ENCODE measurements at places on chromosomes 6 and 20.

DNA sequence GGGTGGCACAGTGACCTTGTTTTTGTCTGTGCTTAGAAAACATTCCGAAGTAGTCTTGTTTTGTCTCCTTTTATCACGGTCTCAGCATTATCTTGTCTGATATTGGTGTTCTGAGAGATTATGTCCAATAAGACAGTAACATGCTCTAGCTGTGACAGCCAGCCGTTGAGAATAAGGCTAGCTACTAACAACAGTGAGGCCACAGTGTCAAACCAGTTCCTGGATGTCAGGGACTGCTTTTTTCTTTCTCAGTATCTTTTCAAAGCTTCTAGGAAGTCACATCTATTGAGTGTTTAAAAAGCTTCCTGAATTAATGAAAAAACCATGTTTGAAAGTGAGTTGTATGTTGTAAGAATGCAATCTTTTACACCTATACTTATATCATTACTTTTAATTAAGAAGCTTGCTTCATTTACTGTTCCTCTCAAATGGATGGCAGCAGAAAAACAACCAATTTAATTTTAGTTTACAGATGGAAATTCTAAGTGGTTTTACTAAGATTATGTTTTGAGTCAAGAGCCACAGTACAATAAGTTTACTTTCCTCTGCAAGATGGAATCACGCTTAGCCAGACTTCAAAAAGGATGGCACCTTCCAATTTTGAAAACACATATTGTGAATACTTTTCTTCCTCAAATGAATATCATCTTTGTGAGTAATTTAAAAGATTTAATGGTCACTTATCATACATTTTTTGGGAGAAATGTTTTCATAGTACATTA is 53.1 kb downstream of the MAP3K7 start:
- no peak for DNase-seq

- DNase-seq, result no peak
Measured at GRCh38 chr6:41054511-41054910, 1.5 kb downstream of the APOBEC2 start.

GRCh38 chr6:4925580-4925979 is 78.3 kb downstream of the RPP40 start:
- DNase-seq, result no peak

DNA sequence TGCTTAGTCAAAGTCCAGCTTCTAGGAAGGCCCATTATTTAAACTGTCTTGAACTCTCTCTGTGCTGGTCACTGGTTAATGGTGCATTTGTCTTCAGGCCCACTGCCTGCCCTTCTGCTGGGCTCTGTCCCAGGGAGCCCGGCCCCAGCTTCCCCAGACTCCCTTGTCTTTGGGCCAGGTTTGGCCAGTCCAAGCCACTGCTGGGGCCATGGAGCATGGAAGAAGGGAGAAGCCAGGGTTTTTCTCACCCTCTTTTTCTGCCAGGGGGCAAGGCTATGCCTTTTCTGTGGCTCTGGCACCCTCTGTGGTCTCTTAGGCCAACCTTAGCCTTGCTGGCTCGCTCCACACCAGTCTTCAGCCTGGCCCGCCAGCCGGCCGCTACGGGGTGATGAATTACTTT is 390.0 kb upstream of the SULF2 start:
- no peak for DNase-seq

GRCh38 chr20:32609111-32609773 is 24.1 kb upstream of the NOL4L start:
- no peak for DNase-seq

GRCh38 chr6:40906759-40907158 is 132.3 kb downstream of the UNC5CL start:
- DNase-seq, result no peak

DNA sequence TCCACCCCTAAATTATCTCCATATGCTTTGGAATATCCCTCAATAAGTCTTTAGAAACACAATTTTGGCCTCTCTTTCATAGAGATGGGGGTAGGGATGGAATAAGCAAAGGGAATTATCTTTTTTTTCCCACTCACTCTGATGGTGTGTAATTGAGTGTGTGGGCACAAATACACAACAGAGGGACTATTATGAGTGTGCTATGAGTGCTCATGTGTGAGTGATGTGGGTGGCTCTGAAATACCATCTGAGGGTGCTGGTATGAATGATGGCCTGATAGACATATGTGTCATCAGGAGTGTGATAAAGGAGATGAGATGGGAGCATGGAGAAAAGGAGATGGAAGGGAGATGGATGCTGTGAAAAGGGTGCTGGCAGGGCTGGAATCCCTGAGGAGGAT is 35.6 kb downstream of the GSS start:
- DNase-seq, result no peak

- DNase-seq, result no peak
Measured at GRCh38 chr20:24892522-24892921, 56.5 kb upstream of the CST7 start.

GRCh38 chr20:1327827-1328679 is 886 bp downstream of the SDCBP2 start:
- DNase-seq, result no peak

- DNase-seq, result no peak
Measured at GRCh38 chr20:15297059-15297875, 959.9 kb upstream of the FLRT3 start.

DNA sequence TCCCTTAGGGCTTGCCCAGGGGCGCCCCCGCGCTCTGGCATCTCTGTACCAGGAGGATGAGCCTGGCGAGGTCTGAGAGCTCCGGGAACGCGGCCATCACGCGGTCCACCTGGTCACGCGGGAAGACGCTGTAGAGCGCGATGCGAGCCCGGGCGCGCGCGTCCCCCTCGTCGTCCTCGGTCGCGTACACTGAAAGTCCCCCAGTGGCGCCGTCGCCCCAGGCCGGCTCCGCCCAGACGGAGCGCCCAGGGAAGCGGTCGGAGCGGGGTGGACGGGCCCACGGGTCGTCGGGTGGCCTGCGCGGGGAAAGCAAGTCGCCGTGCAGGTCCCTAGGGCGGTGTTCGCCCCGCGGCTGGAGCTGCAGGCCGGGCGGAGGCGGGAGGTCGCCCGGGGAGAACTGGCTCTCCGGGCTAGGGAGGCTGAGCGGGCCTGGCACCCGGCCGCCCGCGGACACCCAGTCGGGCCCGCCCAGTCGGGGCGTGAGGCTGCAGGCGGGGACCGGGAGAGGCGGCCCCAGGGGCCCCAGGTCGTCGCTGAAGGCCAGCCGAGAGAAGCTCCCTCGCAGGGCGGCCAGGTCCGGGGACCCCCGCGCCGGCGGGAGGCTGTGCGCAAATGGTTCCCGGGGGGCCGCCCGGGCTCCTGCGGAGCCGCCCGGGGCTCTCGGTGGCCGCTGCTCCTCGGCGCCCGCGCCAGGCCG is 34.0 kb downstream of the ZC3H12D start:
- DNase-seq, result peak; percentile 58

GRCh38 chr20:1322511-1323245 is 6.3 kb downstream of the SDCBP2 start:
- no peak for DNase-seq

DNA sequence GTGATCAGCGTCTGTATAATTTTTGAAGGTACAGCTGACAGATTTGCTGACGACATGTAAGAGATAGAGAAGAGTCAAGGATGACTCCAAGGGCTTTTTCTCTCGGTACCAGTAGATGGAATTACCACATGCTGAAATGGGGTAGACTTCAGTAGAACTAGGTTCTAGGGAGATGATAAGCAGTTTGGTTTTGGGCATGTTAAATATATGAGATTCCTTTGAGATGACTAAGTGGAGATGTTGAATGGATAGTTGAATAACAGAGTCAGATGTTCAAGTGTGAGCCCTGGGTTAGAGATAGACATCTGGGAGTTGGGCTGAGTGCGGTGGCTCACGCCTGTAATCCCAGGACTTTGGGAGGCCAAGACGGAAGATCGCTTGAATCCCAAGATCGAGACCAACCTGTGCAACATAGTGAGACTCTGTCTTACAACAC is 50.0 kb downstream of the PHF20 start:
- no peak for DNase-seq

DNA sequence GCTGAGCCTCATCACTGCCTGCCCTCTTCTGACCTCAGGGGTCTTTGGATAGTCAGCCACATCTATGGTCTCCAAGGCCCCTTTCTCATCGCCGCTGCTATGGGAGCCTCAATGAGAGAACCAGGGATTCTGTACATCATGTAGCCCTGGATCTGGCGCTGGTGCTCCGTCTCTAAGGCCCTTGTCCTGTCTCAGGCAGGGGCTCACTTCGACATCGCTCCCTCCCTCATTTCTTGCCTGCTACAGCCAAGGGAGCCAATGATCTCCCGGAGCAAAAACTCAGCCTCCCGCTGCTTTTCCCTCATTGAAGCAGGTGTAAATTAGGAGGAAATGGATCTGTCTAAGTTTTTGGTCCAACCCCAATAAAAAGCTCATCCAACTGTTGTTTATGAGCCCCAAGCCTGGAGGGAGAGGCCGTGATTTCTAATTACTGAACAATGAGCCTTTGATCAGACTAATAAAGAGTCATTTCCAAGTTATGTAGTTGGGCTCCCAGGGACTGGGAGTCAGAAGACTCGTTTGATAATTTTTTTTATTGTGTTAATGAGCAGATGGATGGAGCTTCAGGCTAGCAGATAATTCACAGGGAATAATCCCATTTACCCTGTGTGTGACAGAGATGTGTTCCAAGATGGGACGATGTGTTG is 30.9 kb downstream of the LBP start:
- DNase-seq, result no peak

Data from 8988T (cell line).